Femur (tissue), 1 donor: ENCODE measurements at places on chromosomes 1 and 21.

- no peak for DNase-seq
Measured at GRCh38 chr21:37792046-37792445, 124.2 kb downstream of the KCNJ6 start.

- no peak for DNase-seq
Measured at GRCh38 chr1:68459796-68460195, 10.0 kb upstream of the RPE65 start.

DNA sequence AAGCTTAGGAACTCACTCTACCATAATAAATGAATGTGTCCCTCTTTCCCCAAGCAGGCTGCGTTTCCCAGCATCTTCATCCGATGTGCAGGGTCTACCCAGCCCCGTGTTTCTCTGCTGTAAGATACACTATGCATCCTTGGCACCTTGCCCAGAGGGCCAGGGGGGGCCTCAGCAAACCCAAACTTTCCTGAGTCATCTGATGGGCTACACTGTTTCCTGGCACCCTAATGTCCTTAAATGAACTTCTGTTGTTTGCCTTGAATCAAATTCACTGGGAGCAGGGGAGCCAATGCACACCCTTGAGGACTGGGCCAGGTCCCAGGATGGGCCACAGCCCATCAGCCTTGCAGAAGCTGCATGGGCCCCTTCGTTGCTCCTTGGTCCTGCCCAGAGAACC lies 145.5 kb downstream of the IGSF21 start:
- no peak for DNase-seq

GRCh38 chr1:7886405-7886745 lies 33.5 kb upstream of the UTS2 start:
- DNase-seq: no peak

- DNase-seq: no peak
Measured at GRCh38 chr1:49364676-49365075, 588.0 kb upstream of the BEND5 start.

DNA sequence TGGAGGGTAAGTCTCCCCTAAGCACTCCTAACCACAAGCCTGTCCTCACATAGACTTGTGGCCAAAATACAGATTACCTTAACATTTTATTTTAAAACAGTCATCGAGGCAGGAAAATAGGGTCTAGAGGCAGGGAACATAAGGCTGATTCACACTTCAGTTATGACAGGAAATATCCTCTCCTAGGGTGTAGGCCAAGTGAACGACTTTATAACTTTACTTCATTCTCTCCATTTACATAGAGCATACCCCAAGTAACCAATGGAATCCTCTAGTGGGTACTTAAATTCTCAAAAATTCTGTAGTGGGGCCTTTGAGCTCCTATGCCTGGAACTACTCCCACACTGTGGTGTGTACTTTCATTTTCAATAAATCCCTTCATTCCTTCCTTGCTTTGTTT lies 113.0 kb downstream of the WDR3 start:
- DNase-seq: no peak

DNA sequence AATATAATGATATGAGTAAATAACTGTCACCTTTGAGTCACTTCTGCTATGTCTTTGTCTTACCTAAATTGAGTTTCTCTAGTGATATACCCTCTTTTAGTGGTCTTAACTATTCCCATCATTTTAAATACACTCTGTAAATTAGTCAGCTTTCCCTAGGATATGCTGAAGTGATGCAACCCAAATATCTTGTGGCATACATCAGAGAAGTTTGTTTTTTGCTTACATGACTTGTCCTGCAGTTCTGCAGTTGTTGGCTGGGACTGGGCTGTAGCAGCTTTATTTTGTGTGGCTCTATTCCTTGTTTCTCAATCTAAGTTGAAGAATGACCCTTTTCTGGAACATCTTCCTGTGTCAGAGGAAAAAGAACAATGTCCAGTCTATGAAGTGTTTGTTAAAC lies 76.4 kb downstream of the TTC3 start:
- DNase-seq: no peak

DNA sequence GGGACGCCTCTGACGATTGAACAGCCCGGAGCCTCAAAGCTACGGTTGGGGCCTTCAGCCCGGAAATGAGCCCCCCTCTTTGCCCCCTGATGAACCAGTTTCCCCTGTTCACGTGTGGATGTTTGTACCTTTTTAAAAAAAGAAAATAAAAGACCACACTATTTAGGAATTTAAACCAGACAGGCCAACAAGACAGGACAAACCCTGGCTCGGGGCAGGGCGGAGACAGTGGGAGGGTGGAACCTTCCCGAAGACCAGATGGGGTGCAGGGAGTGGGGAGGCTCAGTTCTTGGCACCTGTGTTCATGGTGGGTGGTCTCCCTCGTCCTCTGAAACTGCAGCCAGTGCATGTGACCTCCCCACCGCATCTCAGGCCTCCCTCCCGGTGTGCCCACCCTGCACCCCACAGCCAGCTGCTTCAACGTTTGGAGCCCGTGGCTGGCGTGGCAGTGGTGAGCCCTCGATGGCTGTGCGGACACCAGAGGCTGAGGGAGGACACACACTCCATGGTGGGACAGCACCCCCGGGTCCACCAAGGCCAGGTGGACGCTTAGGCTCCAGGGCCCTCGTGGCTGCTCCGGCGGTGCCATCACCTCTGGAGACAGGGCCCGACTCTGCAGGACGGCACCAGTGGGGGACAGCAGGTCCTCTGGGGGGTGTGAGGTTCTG lies 45.6 kb downstream of the COL18A1 start:
- DNase-seq: no peak

DNA sequence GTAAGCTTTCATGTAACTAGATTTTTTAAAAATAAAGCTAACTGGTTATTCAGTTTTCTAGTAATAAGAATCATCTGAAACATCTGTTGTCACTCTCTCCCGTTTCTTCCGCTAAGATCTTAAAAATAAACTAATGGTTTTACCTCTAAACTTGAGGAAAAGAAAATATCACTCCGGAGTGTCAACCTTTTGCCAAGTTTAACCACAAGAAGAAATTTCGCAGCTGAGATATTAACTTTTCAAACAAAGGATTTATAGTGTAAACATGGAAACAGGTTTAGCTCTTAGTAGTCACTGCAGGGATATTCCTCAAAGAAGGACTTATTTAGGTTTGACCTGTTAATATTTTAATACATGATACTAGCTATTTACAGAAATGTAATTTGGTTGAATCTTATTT lies 954.9 kb downstream of the ADGRL2 start:
- DNase-seq: no peak

DNA sequence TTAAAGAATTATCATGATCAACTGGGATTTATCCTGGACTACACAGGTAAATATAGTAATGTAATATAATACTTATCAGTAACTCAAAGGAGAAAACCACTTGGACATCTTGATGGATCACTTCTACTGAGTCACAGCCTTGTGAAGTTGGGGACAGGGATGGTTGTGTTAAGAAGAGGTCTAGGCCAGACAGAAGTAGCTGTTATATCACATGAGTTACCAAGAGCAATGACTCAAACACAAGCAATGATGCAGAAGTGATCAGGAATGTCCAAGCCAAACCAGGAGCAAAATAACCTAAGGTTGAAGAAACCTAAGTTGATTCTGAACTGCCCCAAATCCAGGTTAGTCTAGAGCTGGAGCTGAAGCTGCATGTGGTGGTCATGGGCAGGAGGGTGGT lies 424.5 kb upstream of the DAB1 start:
- DNase-seq: no peak

- peak; percentile 41 for DNase-seq
Measured at GRCh38 chr1:203860396-203861025, 888 bp upstream of the SNRPE start.

- no peak for DNase-seq
Measured at GRCh38 chr21:46264690-46265144, 20.7 kb downstream of the MCM3AP start.

GRCh38 chr1:16183765-16184556 lies 28.1 kb upstream of the EPHA2 start:
- DNase-seq: no peak

GRCh38 chr1:5845376-5845775 lies 146.8 kb downstream of the NPHP4 start:
- no peak for DNase-seq

GRCh38 chr1:92795166-92795565 lies 10.3 kb upstream of the EVI5 start:
- DNase-seq: no peak

GRCh38 chr1:77983997-77984355 lies 5.1 kb upstream of the FUBP1 start:
- no peak for DNase-seq

DNA sequence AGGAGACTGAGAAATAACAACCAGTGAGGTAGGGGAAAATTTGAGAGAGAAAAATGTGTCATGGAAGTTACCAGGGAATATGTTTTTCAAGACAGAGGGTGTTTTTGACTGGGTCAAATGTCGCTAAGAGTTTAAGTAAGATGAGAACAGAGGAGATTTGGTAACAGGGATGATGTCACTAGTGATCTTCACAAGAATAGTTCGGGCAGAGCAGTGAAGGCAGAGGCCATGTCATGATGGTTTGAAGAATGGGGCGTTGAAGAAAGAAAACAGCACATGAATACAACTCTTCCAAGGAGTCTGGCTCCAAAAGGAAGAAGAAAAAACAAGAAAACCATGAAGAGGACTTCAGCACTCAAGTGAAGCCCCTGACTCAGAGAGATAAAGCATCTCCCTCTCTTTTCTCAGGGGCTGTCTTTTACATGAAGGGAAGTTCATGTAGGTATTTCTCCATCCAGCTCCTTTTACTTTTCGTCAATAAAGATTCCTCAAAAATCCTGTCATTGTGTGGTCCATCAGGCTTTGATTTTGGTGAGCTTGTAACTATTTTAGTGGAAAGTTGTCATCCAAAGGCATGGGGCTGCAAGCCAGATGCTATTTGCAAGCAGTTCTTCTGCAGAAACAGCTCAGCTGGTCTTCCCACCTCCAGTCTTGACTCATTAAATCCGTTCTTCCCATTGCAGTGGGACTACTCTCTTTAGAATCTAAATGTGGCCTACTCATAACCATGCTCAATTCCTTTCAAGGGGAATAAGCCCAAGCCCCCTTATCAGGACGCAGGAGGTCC lies 397.3 kb downstream of the LMX1A start:
- DNase-seq: no peak

DNA sequence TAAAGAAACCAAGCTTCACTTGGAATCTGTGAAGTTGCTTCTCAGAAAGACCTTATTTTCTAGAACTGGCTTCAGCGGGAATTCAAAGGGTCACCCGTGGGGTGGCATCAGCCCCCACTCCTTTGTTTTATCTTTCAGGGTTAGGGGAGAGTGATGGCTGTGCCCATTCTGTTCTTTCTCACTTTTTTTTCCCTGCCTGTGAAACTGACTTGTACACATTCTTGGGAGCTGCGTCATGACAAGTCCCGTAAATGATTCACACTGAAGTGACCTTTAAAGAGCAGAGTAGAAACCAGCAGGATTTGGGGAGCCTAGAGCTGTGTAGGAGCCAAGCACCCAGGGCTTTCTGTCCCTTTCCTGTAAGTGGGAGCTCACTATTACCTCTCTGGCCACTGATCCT lies 43.8 kb downstream of the SLC44A3 start:
- no peak for DNase-seq

DNA sequence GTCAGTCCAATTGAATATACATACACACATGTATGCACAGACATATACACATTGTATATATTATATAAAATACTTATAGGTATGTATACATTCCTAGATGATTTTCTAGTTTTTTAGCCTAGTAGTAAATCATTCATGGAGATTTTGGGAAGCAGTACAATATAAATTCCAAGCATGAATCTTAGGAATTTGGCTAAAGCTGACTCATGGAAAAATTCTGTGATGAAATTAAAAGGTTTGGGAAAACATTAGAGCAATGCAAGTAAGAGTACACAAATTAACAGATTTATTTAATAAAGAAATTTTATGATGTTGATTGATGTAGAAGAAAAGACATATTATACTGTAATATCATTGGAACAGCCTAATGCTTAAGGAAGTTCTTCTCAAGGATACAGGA lies 43.7 kb upstream of the PTGFR start:
- DNase-seq: no peak

- DNase-seq: no peak
Measured at GRCh38 chr1:203839081-203839480, 22.3 kb upstream of the SNRPE start.

GRCh38 chr1:97814121-97814520 lies 106.7 kb downstream of the DPYD start:
- DNase-seq: no peak

DNA sequence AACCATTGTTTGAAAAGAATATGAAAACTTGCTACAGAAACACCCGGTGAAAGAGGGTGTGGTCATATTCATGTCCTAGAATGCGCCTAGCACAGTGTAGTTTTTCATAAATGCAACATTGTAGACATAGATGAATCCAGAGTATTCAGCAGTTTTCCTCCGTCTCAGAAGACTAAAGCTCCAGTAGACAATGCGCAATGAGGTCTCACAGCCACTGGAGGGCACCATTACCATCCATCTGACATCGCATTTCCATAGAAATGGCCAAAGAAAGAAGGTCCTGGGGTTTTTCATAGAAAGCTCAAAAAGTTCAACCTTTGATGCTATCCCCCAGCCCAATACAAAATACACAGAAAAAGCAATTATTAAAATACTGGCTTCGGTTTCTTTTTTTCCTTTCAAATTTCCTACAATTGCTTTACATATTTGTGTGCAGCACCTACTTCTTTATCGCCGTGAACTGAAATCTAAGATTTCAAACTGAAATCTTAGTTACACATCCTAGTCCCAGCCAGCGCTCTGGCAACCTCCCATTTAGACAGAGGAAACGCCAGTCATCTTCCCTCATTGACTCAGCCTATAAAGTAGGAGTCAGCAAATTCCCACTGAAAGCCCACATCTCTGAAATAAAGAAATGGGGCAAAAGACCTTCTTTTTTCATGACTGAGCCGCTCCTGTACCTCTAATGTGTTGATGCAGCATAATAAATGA lies 3.9 kb upstream of the CD58 start:
- DNase-seq: peak; percentile 83

DNA sequence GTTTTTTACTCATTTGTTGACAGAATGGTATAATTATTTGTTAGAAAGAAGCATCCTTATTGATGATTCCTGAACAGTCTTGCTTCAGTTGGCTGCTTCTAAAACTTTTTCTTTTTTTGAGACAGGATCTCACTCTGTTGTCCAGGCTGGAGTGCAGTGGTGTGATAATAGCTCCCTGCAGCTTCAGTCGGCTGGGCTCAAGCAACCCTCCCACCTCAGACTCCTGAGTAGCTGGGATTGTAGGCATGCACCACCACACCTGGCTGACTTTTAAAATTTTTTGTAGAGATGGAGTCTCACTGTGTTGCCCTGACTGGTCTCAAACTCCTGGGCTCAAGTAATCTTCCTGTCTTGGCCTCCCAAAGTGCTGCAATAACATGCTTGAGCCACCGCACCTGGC lies 38.8 kb downstream of the MACF1 start:
- DNase-seq: no peak

DNA sequence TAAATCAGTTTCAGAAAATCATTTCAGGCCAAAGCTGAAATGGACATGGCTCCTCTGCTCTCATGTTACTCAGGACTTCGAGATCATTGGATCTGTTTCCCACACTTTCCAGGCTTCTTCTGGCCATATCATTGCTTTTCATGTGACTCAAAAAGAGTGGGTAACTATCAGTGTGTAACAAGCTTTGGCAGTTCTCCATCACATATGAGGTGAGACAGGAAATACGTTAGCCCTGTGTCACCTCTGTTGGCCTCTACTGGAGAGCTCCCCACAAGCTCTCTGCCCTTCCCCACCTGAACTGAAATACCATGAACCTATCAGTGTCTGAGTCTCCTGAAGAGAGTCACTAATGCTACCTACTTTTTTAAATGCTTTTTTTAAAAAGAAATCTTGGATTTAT lies 128.2 kb downstream of the LBR start:
- DNase-seq: no peak

GRCh38 chr1:108512239-108513043 lies 47.5 kb upstream of the EEIG2 start:
- no peak for DNase-seq

- DNase-seq: no peak
Measured at GRCh38 chr1:56065729-56066128, 513.6 kb downstream of the PLPP3 start.
